ENCODE measurements at places on chromosomes 13 and 19.

GRCh38 chr13:106696719-106697118 is 128.8 kb upstream of the ARGLU1 start:
- no peak for DNase-seq

GRCh38 chr19:14769201-14769600 is 9.2 kb downstream of the ADGRE2 start:
- no peak for DNase-seq

- DNase-seq, result no peak
Measured at GRCh38 chr13:26834646-26835045, 74.1 kb upstream of the GPR12 start.

- DNase-seq, result no peak
Measured at GRCh38 chr19:54287456-54287855, 6.5 kb upstream of the LILRB2 start.

GRCh38 chr13:114200399-114200911 is 21.4 kb downstream of the CFAP97D2 start:
- no peak for DNase-seq

DNA sequence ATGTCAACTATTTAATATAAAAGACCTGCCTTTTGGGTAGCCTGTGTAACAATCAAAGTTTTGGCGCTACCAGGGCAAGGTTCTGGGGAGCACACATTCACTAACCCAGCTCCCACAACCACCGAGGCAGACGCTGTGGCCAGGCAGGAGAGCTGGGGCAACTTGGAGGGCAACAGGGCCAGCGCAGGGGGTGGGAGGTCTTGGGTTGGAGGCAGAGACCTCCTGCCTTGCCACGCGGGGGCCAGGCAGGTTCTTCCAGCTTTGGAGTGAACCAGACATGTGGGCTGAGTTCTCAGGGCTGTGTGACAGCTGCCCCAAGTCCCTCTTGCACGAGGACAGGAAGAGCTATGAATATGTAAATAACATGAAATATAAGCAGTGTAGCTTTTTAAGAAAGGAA is 30.3 kb upstream of the MCF2L start:
- no peak for DNase-seq
